Activated T-helper 17 cell treated with anti-CD3 and anti-CD28 coated beads, Interleukin-2, amount 50 U/mL, for 72 hours (primary cell): ENCODE measurements at places on chromosomes 6 and 20. TPM values are rescaled to one million over a fixed set of nuclear protein-coding genes. Genes with fewer than 3 reads are reported as not detected.
A peak's percentile ranks its signal among the peaks of the same experiment; 100 is the strongest.

- no peaks in the 10 kb centered on the region for H3K36me3 ChIP-seq
- H3K27ac ChIP-seq, result no peak overlapping the region
- ATAC-seq, result no peak
- no peak overlapping the region for H3K4me3 ChIP-seq
- no peaks in the 10 kb centered on the region for H3K27me3 ChIP-seq
Observed at GRCh38 chr6:24524805-24525204, 30.0 kb downstream of the ALDH5A1 start.

- H3K36me3 ChIP-seq, result peaks cover 81% of the 10 kb centered on the region
- ATAC-seq, result no peak
- no peaks in the 10 kb centered on the region for H3K27me3 ChIP-seq
- no peaks in the 10 kb centered on the region for H3K4me1 ChIP-seq
- H3K27ac ChIP-seq, result peak overlapping the region; percentile 93
Observed at GRCh38 chr20:35626386-35627001, 10.9 kb downstream of the SPAG4 start.

GRCh38 chr6:132952986-132953385 is 138.6 kb downstream of the RPS12 start:
- no peaks in the 10 kb centered on the region for H3K36me3 ChIP-seq
- H3K27me3 ChIP-seq, result peaks cover 26% of the 10 kb centered on the region
- no peak overlapping the region for H3K27ac ChIP-seq
- ATAC-seq, result no peak
- no peaks in the 10 kb centered on the region for H3K4me1 ChIP-seq
- H3K4me3 ChIP-seq, result no peak overlapping the region

DNA sequence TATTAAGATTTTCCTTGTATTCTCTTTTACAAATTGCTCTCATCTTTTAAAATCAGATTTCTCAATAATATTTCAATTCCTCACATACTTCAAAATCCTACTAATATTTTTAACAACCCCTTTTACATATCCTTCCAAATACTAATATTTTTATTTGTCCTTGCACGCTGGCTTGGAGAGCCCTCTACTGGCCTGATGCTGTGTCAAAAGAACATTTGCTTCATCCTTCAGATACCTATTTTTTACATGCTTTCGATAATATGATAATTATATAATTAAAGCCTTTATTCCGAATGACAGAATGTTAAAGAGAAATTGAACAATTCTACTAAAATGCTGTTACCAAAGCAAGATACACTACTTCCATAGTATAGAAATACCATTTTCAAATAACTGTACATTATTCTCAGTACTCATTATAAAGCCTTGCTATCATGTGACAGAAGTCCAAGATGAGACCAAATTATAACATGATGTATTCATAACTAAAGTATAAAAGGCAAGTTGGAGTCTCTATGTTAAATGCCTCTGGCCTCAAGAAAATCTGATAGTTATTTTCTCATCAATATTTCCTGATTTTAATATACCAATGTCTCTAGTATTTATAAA is 39.0 kb upstream of the PLN start:
- H3K4me3 ChIP-seq, result no peak overlapping the region
- peaks cover 4% of the 10 kb centered on the region for H3K4me1 ChIP-seq
- H3K36me3 ChIP-seq, result peaks cover 45% of the 10 kb centered on the region
- no peaks in the 10 kb centered on the region for H3K27me3 ChIP-seq
- H3K27ac ChIP-seq, result no peak overlapping the region
- ATAC-seq, result no peak

- ATAC-seq, result no peak
- H3K27ac ChIP-seq, result peak overlapping the region; percentile 91
- H3K27me3 ChIP-seq, result no peaks in the 10 kb centered on the region
- H3K36me3 ChIP-seq, result peaks cover 75% of the 10 kb centered on the region
- H3K4me1 ChIP-seq, result peaks cover 60% of the 10 kb centered on the region
Observed at GRCh38 chr6:15430931-15431405, 185.1 kb downstream of the JARID2 start.

DNA sequence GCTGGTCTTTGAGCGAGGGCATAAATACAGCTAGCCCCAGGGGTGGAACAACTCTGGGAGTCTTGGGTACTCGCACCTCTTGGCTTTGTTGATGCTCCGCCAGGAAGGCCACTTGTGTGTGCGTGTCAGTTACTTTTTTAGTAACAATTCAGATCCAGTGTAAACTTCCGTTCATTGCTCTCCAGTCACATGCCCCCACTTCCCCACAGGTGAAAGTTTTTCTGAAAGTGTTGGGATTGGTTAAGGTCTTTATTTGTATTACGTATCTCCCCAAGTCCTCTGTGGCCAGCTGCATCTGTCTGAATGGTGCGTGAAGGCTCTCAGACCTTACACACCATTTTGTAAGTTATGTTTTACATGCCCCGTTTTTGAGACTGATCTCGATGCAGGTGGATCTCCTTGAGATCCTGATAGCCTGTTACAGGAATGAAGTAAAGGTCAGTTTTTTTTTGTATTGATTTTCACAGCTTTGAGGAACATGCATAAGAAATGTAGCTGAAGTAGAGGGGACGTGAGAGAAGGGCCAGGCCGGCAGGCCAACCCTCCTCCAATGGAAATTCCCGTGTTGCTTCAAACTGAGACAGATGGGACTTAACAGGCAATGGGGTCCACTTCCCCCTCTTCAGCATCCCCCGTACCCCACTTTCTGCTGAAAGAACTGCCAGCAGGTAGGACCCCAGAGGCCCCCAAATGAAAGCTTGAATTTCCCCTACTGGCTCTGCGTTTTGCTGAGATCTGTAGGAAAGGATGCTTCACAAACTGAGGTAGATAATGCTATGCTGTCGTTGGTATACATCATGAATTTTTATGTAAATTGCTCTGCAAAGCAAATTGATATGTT is 19.2 kb downstream of the IRF4 start:
- ATAC-seq, result peak; percentile 3
- H3K27me3 ChIP-seq, result no peaks in the 10 kb centered on the region
- no peak overlapping the region for H3K4me3 ChIP-seq
- H3K4me1 ChIP-seq, result peaks cover 25% of the 10 kb centered on the region

DNA sequence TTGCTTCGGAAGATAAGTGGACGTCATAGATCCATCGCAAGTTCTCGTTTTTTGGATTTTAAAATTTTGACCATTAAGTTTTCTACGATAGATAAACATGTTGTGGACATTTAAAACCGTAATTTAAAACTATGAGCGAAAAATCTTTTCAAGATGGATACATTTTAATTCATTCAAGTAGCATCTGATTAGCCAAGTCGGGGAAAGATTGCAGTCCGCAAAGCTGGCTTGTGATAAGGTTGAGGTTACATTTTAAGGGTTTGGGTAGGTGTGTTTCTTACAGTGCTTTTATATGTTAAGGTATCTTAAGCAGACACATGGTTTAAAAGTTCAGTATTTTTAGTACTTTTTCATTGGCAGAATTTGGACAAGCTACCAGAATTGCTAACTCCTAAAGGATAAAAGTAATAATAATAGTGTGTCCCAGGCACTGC is 1.2 kb downstream of the WTAP start:
- H3K4me3 ChIP-seq, result peak overlapping the region; percentile 92
- peak overlapping the region; percentile 94 for H3K27ac ChIP-seq
- H3K4me1 ChIP-seq, result peaks cover 17% of the 10 kb centered on the region
- H3K27me3 ChIP-seq, result no peaks in the 10 kb centered on the region

- H3K4me3 ChIP-seq, result no peak overlapping the region
- ATAC-seq, result no peak
- no peaks in the 10 kb centered on the region for H3K36me3 ChIP-seq
- no peak overlapping the region for H3K27ac ChIP-seq
- no peaks in the 10 kb centered on the region for H3K4me1 ChIP-seq
- peaks cover 16% of the 10 kb centered on the region for H3K27me3 ChIP-seq
Observed at GRCh38 chr6:148535976-148536375, 193.3 kb downstream of the SASH1 start.

- peaks cover 35% of the 10 kb centered on the region for H3K4me1 ChIP-seq
- H3K36me3 ChIP-seq, result peaks cover 96% of the 10 kb centered on the region
- no peak overlapping the region for H3K27ac ChIP-seq
- no peaks in the 10 kb centered on the region for H3K27me3 ChIP-seq
- H3K4me3 ChIP-seq, result no peak overlapping the region
Observed at GRCh38 chr20:45012682-45013302, 46.5 kb downstream of the STK4 start.

DNA sequence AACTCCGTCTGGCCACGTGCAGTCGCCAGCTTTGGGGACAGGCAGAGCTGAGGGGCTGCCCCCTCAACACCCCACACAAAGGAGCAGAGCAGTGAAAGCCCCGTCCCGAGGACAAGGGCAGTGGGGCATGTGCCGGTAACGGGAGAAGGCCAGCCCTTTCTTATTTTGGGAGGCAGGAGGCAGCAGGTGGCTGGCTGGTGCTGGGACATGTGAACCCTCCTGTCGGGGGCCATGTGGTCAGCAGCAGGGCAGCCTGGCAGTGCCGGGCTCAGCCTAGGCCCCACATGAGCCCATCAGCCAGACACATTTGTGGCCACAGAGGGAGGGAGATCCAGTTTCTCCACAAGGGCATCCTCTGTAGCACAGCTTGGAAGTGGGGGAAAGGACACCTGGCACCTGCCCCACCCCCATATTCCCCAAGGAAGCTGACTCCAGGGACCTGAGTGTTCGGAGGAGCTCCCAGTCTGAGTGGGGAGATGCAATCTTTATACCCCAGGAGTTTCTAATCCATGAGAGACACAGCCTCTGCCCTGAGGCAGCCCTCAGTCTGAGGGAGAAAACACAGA is 137.6 kb downstream of the MRPL14 start:
- H3K4me1 ChIP-seq, result no peaks in the 10 kb centered on the region
- no peak overlapping the region for H3K4me3 ChIP-seq
- no peaks in the 10 kb centered on the region for H3K27me3 ChIP-seq
- no peaks in the 10 kb centered on the region for H3K36me3 ChIP-seq
- no peak overlapping the region for H3K27ac ChIP-seq

- H3K27ac ChIP-seq, result no peak overlapping the region
- H3K4me3 ChIP-seq, result no peak overlapping the region
- ATAC-seq, result no peak
Observed at GRCh38 chr6:149918151-149918905, 4.6 kb downstream of the RAET1G start.

GRCh38 chr6:63923139-63923739 is 287.6 kb downstream of the PHF3 start:
- no peak overlapping the region for H3K27ac ChIP-seq
- no peaks in the 10 kb centered on the region for H3K4me1 ChIP-seq
- no peaks in the 10 kb centered on the region for H3K36me3 ChIP-seq
- H3K4me3 ChIP-seq, result no peak overlapping the region
- no peak for ATAC-seq

DNA sequence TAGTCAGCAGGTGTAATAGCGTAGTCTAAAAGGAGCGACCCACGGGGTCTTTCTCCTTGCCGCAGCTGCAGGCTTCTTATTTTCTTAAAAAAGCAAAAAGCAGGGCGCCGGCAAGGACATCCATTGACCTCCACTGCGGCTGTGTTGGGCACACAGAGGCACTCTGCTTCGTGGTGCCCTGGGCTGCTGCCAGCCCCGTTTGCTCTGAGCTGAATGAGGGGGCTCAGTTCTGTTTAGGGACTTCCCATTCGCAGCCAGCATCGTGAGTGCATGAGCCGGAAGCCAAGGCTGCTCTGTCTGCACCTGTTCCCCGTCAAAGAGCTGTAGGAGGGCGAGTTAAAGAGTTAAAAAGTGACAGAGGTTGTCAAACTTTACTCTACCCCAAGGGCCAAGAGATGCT is 1.7 kb upstream of the SLC22A2 start:
- H3K27ac ChIP-seq, result no peak overlapping the region
- no peaks in the 10 kb centered on the region for H3K36me3 ChIP-seq
- no peak overlapping the region for H3K4me3 ChIP-seq

- no peak for ATAC-seq
- H3K27ac ChIP-seq, result no peak overlapping the region
- H3K27me3 ChIP-seq, result no peaks in the 10 kb centered on the region
- no peak overlapping the region for H3K4me3 ChIP-seq
- peaks cover 9% of the 10 kb centered on the region for H3K4me1 ChIP-seq
Observed at GRCh38 chr6:130143709-130144108, 79.0 kb downstream of the SAMD3 start.

GRCh38 chr20:47791084-47791599 is 5.9 kb upstream of the SULF2 start:
- H3K27ac ChIP-seq, result no peak overlapping the region
- no peak overlapping the region for H3K4me3 ChIP-seq
- no peak for ATAC-seq
- peaks cover 42% of the 10 kb centered on the region for H3K27me3 ChIP-seq
- no peaks in the 10 kb centered on the region for H3K36me3 ChIP-seq

DNA sequence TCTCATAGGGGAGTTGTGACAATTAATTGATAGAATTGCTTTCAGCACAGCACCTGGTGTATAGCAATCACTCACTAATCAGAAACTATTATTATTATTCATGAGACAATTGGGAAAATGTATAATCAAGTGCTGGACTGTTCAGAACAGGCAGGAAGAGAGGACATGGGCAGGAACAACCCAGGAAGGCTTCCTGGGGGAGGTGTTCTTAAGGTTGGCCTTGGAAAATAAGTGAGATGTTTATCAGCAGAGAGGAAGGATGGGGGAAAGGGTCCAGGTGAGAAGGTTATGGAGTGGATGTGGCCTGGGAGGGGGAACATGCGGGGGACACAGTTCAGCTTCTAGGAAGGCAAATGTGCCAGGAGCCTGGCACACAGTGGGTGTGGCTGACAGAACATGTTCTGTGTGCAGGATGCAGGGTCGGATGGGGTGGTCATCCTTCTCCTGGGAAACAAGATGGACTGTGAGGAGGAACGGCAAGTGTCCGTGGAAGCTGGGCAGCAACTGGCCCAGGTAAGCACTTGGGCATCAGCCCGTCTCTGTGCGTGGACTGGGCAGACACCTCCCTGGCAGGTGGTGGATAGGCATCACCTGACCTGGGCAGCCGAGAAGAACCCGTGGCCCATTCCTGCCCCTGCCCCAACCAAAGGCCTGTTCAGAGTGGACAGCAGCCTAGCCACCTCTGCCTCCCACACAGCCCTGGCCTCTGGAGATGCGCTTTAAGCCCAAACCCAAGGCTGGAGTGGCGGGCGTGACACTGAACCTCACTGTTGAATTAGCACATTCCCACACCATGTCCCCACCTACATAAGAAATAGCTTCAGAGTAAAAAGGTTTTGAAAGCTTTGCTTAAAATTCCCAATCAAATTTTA is 30.9 kb downstream of the RAB44 start:
- no peaks in the 10 kb centered on the region for H3K36me3 ChIP-seq
- peak overlapping the region; percentile 38 for H3K4me3 ChIP-seq
- no peaks in the 10 kb centered on the region for H3K27me3 ChIP-seq
- peaks cover 21% of the 10 kb centered on the region for H3K4me1 ChIP-seq

GRCh38 chr20:63517376-63518309 is 2.9 kb upstream of the PPDPF start:
- H3K36me3 ChIP-seq, result peaks cover 8% of the 10 kb centered on the region
- peaks cover 3% of the 10 kb centered on the region for H3K4me1 ChIP-seq
- H3K4me3 ChIP-seq, result peak overlapping the region; percentile 29
- no peak for ATAC-seq
- H3K27ac ChIP-seq, result no peak overlapping the region

GRCh38 chr6:149334682-149335160 is 17.2 kb downstream of the TAB2 start:
- peaks cover 74% of the 10 kb centered on the region for H3K4me1 ChIP-seq
- peak overlapping the region; percentile 89 for H3K4me3 ChIP-seq
- peak overlapping the region; percentile 98 for H3K27ac ChIP-seq
- H3K27me3 ChIP-seq, result no peaks in the 10 kb centered on the region
- peaks cover 79% of the 10 kb centered on the region for H3K36me3 ChIP-seq

Gene CTSZ
- 52.2 TPM for total RNA-seq

Gene ESR1
- 0.50 TPM for total RNA-seq

Gene CLDN20
- not detected for total RNA-seq

Gene PPIL6
- 0.39 TPM for total RNA-seq

Gene ASIP
- not detected for total RNA-seq

Gene TUBB2B
- not detected for total RNA-seq

Gene ULBP2
- total RNA-seq, result not detected
